ENCODE measurements at places on chromosomes 12 and 14.

GRCh38 chr12:58453306-58453705 is 467.0 kb downstream of the LRIG3 start:
- DNase-seq, result no peak
- no peaks in the 10 kb centered on the region for H3K4me1 ChIP-seq
- H3K4me3 ChIP-seq, result no peak overlapping the region
- H3K27ac ChIP-seq, result no peak overlapping the region
- no peaks in the 10 kb centered on the region for H3K36me3 ChIP-seq
- H3K27me3 ChIP-seq, result no peaks in the 10 kb centered on the region

- no peak overlapping the region for H3K4me3 ChIP-seq
- H3K36me3 ChIP-seq, result no peaks in the 10 kb centered on the region
- DNase-seq, result peak; percentile 18
- H3K27me3 ChIP-seq, result no peaks in the 10 kb centered on the region
- no peak overlapping the region for H3K27ac ChIP-seq
These were observed 180.3 kb upstream of the RTL1 start for GRCh38 chr14:101083564-101084435.

DNA sequence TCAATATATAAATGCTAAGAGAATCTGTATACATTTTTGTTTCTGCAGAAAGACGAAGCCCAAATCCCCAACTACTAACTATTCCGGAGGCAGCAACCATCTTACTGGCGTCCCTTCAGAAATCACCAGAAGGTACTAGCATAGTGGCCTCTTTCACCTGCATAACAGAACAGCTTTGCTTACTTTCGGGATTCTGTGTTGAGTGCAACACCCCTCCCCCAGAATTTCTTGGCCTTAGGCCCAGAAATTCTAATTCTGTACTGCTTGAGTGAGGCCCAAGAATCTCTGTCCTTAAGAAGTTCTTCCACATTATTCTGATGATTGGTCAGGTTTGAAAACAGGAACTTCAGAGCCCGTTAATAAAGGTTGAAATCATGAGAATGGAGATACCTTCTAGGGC is 2.9 kb downstream of the SPX start:
- DNase-seq, result peak; percentile 28
- H3K4me1 ChIP-seq, result no peaks in the 10 kb centered on the region
- no peaks in the 10 kb centered on the region for H3K36me3 ChIP-seq
- H3K4me3 ChIP-seq, result no peak overlapping the region
- H3K27ac ChIP-seq, result no peak overlapping the region

GRCh38 chr12:91896286-91897024 is 249.2 kb downstream of the BTG1 start:
- no peaks in the 10 kb centered on the region for H3K4me1 ChIP-seq
- no peak overlapping the region for H3K27ac ChIP-seq
- no peak overlapping the region for H3K4me3 ChIP-seq

DNA sequence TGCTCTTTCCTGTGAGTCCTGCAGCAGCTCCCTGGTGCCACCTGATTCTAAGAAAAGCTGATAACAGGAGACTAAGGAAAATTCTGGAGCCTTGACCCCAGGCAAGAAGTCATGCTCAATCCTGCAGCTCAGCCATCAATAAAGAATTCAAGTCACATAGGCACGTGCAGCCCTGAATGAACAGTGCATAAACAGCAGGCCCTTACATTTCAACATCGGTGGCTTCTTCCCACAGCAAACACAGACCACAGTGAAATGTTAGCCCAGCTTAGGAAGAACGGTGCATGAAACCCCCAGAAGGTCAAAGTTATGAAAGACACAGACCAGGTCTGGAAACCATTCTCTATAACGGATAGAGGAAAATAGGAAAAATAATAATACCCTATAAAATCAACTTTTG is 10.5 kb downstream of the CINP start:
- H3K36me3 ChIP-seq, result peaks cover 48% of the 10 kb centered on the region
- peaks cover 17% of the 10 kb centered on the region for H3K4me1 ChIP-seq
- H3K27ac ChIP-seq, result peak overlapping the region; percentile 78
- no peak for DNase-seq
- no peaks in the 10 kb centered on the region for H3K27me3 ChIP-seq
- H3K4me3 ChIP-seq, result no peak overlapping the region

DNA sequence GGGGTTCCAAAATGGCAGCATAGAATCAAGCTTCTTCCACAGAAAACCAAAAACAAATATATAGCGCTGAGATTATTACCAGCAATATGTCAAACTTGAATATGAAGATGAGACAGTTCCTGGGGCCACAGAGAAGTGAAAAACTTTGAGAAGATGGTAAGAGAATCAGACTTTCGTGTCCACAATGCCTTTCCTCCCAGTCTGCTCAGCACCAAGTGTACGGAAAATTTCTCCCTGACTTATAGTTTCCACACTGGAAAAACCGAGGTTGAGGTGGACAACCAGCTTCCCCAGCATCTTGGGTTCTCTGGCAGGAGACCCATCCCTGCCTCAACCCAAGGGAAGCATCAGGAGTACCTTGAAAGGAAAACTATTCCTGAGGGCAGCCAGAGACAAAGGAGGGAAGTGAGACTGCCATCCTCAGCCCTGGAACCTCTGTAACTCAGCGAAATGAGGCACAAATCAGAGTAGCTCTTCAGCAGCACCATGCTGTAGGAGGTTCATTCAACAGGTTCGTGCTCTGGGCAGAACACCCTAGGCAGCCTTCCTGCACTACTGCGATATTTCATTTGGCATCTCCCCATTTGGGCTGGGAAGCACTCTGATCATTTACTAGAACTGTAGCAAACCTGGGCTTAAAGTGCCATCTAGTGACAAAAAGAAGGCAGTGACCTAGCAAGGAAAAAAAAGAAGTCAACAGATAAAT is 52.4 kb upstream of the CAPRIN2 start:
- H3K4me1 ChIP-seq, result no peaks in the 10 kb centered on the region
- no peak overlapping the region for H3K27ac ChIP-seq
- no peaks in the 10 kb centered on the region for H3K36me3 ChIP-seq
- DNase-seq, result no peak

GRCh38 chr12:24083838-24084237 is 134.4 kb upstream of the SOX5 start:
- no peaks in the 10 kb centered on the region for H3K36me3 ChIP-seq
- DNase-seq, result no peak
- H3K4me1 ChIP-seq, result no peaks in the 10 kb centered on the region
- no peaks in the 10 kb centered on the region for H3K27me3 ChIP-seq
- no peak overlapping the region for H3K4me3 ChIP-seq

DNA sequence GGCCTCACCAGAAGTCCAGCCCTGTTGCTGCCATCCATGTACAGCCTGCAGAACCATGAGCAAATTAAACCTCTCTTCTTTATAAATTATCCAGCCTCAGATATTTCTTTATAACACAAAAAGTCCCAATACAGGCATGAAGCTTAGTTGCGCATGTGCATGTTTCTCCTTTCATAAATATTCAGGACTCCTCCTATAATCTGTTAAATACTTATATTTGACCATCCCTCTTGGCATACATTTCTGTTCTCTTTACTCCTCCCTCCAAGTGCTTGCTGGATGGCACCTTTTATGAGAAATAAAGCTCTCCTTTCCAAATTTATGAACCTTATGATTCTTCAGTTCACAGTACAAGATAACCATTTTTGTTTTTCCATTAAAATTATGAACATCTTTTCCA is 20.5 kb downstream of the DAAM1 start:
- no peak overlapping the region for H3K4me3 ChIP-seq
- DNase-seq, result no peak
- H3K36me3 ChIP-seq, result no peaks in the 10 kb centered on the region
- H3K27ac ChIP-seq, result no peak overlapping the region
- no peaks in the 10 kb centered on the region for H3K4me1 ChIP-seq

DNA sequence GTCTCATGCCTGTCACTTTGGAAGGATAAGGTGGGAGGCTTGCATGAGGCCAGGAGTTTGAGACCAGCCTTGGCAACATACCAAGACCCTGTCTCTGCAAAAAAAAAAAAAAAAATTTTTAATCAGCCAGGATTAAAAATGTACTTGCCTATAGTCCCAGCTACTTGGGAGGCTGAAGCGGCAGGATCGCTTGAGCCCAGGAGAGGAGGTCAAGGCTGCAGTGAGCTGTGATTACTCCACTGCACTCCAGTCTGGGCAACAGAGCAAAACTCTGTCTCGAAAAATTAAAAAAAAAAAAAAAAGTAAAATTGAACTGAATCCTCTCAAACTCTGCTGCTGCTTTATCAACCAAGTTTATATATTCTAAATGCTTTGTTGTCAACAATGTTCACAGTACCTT is 128.1 kb upstream of the AEBP2 start:
- DNase-seq, result no peak
- H3K4me1 ChIP-seq, result no peaks in the 10 kb centered on the region
- no peaks in the 10 kb centered on the region for H3K27me3 ChIP-seq
- no peak overlapping the region for H3K4me3 ChIP-seq
- no peak overlapping the region for H3K27ac ChIP-seq

DNA sequence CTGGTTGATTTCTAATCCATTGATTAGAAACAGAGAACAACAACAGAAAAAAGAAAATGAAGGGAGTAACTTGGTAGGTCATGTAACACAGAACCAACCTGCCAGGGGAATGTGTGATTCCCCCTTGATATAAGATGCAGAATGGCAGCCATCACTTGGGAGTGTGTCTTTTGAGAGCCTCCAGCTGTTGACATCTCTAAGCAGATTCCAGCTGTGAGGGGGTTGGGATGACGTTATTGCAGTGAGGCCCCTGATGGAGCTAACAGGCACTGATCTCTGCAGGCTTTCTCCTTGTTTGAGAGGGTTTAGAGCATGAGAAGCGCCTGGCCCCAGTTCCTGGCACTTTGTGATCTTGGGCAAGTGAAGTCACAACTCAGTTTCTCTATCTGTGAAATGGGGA is 124.9 kb downstream of the PELI2 start:
- no peak overlapping the region for H3K4me3 ChIP-seq
- DNase-seq, result no peak
- H3K36me3 ChIP-seq, result no peaks in the 10 kb centered on the region
- H3K4me1 ChIP-seq, result peaks cover 7% of the 10 kb centered on the region
- H3K27me3 ChIP-seq, result no peaks in the 10 kb centered on the region
- H3K27ac ChIP-seq, result no peak overlapping the region

DNA sequence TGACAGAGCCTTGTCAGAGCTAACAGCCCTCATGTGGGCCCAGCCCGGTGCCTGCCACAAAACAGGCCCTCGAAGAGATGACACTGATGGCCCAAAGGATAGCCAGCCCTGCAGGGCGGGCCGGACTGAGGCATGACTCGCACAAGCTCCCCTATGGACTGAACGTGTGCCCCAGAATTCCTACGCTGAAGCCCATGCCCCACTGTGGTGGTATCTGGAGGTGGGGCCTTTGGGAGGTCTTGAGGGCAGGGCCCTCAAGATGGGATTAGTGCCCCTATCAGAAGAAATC is 38.6 kb downstream of the CHGA start:
- H3K4me3 ChIP-seq, result no peak overlapping the region
- DNase-seq, result peak; percentile 59
- H3K36me3 ChIP-seq, result peaks cover 6% of the 10 kb centered on the region
- H3K27ac ChIP-seq, result no peak overlapping the region

GRCh38 chr14:58736606-58737005 is 98.8 kb downstream of the DACT1 start:
- no peaks in the 10 kb centered on the region for H3K27me3 ChIP-seq
- no peaks in the 10 kb centered on the region for H3K4me1 ChIP-seq
- no peak for DNase-seq
- H3K36me3 ChIP-seq, result no peaks in the 10 kb centered on the region

DNA sequence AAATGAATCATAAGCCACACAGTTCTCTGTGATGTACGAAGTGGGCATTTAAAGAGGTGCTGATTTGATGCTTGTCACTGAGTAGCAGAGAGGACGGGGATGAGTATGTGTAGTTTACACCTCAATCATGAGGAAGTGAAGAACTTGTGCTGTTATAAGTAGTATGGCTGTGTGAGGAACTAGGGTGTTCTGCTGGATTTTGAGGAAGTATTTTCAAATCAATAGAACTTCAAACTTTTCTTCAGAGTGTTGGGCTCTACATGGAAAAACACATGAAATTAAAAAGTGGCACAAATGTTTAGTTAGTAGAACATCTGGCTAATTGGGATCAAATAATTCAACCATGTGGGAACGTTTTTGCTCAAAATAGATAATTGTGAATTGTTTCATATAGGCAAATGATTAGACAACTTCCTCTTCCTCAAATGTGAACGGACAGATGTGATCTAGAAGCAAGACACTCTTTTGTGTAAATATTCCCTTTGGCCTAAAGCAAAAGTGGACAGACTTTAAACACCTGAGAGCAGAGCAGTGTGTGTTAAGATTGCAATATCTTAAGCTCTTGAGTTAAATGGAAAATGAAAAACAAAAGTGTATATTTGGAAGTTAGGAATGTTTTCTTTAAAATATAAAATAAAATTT is 168.5 kb downstream of the NAV3 start:
- H3K27ac ChIP-seq, result no peak overlapping the region
- no peaks in the 10 kb centered on the region for H3K36me3 ChIP-seq

DNA sequence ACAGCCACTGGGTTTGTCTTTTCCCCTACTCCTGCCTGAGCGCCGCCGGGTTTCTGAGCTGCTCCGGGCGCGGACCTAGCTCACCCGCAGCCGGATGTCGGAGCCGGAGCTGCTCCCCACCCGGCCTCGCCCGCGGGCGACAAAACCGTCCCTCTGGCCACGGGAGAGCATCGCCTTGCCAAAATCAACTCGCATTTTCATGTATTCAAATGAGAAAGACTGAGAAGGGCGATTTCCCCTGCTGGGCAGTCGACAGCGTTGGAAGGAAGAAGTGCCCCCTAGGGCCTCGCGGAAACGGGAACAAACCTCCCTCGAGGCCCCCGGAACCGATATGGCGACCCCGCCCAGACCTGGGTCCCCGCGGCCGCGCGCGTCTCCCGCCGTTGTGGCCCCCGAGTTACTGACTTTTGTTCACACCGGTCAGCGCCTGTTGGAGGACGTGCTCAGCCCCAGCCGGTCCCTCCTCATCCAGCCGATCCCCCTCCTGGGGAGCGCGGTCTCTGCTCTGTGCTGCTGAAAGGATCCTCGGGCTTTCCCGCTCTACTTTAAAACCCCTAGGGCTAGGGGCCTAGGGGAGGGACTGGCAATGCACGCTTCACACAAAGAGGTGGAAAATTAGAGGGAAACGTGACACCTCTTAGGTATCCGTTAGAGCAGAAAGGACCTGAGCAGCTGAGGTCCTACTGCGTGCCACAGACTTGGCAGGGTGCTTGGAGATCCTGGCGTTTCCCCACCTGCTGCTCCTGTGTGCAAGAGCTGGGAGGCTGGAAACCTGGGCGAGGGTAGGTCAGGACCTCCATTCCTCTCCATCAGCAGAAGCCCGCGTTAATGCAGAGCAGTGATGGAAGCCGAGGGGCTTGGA is 4.3 kb downstream of the TTC6 start:
- H3K27me3 ChIP-seq, result peaks cover 52% of the 10 kb centered on the region
- no peak for DNase-seq
- H3K4me1 ChIP-seq, result peaks cover 35% of the 10 kb centered on the region
- H3K36me3 ChIP-seq, result no peaks in the 10 kb centered on the region

DNA sequence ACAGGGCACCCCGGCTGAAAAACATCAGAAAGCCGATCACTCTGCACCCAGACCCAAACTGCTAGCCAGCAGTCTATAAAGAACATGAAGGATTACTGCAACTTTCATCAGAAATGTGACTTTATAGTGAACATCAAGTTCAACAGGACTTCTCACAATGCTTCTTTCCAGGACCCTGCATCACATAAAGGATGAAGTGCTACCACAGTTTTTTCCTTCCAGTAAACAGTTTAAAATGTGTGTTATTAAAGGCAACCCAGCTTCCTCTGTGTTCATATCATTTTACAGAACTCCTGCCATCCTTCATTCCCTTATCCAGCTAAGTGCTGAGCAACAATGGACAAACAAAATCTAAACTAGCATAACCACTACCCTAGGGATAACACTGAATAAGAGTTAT is 280.3 kb upstream of the DIO2 start:
- H3K27ac ChIP-seq, result no peak overlapping the region
- H3K4me1 ChIP-seq, result no peaks in the 10 kb centered on the region
- H3K27me3 ChIP-seq, result no peaks in the 10 kb centered on the region
- no peaks in the 10 kb centered on the region for H3K36me3 ChIP-seq
- no peak overlapping the region for H3K4me3 ChIP-seq

Data from upper lobe of left lung (tissue), 6 donors.